ENCODE measurements at places on chromosomes 13 and 19.

- no peak for DNase-seq
These were observed 9.3 kb downstream of the SHKBP1 start for GRCh38 chr19:40585982-40586422.

DNA sequence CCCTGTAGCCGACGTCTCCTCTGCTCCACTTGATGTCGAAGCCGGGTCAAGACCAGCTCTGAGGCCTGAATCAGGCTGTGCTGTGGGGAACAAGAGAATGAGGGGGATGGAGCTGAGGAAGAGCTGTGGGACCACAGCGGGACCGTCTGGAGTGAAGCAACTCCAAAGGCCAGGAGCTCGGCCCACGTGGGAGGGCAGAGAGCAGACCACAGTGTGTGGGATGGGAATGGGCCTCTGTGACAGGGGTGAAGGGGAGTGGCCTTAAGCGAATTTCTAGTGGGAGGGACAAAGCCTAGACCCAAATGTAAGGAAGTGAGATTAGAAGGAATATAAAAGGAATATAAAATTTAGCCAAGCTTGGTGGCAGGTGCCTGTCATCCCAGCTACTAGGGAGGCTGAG lies 3.8 kb upstream of the SLC8A2 start:
- DNase-seq, result no peak

DNA sequence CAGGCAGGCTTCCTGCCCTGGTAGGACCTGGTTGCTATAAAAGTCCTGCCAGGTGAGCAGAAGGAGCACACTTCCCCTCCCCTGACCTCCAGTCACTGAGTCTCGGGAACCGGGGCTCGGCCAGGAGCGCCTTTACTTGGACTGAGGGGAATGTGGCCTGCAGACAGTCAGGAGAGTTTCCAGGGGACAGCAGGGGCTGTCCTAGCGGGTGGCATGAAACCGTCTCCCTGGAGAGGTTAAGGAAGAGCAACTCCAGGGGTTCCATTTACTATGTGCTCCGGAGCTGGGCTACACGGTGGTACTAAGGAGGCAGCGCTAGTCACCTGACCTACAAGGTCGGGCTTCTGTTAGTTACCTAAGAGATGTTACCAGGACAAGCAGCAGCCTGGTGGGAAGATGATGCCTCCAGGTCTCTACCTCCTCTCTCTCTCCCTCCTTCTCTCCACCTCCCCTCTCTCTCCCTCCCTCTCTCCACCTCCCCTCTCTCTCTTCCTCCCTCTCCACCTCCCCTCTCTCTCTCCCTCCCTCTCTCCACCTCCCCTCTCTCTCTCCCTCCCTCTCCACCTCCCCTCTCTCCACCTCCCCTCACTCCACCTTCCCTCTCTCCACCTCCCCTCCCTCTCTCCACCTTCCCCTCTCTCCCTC lies 4.1 kb upstream of the CNOT3 start:
- DNase-seq, result peak; percentile 22

DNA sequence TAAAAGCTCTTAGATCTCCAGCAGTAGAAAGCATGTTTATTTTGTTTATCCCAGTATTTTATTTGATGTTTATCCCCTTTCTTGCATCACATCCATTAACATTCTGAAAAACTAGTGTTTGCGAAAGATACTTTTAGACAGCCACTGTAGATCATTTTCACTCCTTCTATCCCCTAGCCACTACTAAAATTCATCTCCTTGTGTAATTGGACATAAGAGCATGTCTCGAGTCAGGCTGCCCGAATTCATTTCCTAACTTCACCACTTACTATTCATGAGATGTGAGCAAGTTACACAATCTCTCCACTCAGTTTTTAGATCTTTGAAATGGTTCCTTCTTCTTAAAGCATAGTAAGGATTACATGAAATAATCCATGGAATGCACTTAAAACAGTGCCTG lies 514.0 kb downstream of the KLF5 start:
- DNase-seq, result no peak

GRCh38 chr13:112111239-112111857 lies 44.4 kb downstream of the SOX1 start:
- DNase-seq, result no peak

- DNase-seq, result no peak
These were observed 2.4 kb downstream of the ELAVL3 start for GRCh38 chr19:11478167-11479089.

GRCh38 chr13:72585254-72585653 lies 142.2 kb downstream of the MZT1 start:
- no peak for DNase-seq

- DNase-seq, result peak; percentile 81
These were observed 144.1 kb downstream of the DPF1 start for GRCh38 chr19:38079926-38080380.

- no peak for DNase-seq
These were observed 7.1 kb upstream of the DOCK9 start for GRCh38 chr13:98984983-98985382.

DNA sequence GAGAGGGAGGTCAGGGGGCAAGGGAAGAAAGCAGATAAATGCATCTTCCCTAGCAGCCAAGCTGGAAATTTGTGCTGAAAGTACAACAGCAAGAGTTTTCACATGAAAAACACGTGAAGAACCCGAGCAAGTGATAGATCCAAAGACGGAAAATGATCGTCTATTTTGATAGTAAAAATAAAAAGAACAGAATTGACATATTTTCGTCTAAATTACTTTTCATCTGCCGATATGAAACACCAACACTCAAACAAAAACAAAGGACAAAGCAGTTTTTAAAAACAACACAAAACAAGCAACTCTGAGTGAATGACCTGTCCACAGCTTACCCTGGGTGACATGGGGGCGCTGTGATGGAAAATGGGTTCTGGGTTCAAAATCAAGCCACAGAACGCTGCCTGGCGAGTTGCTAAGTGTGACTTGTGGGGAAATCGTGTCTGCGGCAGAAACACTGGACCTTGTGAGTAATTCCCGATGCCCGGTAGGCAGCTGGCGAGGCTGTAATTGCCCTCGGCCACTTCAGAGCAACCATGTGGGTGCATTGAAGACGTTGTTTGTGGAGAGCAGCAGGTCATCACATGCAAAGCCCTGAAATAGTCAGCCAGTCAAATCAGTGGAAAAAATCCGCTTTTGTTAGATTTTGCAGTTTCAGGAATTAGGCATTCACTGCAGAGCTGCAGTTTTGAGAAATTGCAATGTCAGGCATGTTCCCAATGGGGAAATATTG lies 7.4 kb downstream of the SOX1 start:
- DNase-seq, result no peak

DNA sequence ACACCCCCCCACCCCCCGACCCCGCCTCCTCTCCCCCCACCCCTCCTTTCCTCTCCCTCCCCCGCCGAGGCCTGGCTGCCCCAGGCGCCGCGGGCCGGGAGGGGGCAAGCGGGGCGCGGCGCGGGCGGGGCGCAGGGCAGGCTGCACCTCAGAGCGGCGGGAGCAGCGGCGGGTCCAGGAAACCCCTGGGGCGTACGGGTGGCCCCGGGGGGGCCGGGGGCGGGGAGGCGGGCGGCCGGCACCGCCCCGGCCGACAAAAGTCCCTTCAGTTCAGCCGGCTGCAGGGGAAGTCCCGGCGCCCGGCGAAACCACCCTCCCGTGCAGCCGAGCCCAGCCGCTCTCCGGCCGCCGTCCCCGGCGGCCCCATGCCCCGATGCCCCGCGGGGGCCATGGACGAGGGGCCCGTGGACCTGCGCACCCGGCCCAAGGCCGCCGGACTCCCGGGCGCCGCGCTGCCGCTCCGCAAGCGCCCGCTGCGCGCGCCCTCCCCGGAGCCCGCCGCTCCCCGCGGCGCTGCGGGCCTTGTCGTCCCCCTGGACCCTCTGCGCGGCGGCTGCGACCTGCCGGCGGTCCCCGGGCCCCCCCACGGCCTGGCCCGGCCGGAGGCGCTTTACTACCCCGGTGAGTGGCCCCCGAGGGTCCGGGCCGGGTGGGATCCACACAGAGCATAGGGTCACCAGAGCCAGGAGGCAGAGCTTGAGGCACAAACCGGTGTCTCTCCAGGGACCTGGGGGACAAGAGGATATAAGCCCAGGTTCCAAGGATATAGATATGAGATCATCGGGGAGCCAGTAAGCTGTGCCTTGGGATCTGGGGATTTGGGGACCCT lies at the start of gene BCL3:
Gene BCL3, plus strand, starts transcription at position 283 of the 829 bp plus-strand sequence. Its CDS starts 83 bp downstream, at position 366.
- DNase-seq, result peak; percentile 76

DNA sequence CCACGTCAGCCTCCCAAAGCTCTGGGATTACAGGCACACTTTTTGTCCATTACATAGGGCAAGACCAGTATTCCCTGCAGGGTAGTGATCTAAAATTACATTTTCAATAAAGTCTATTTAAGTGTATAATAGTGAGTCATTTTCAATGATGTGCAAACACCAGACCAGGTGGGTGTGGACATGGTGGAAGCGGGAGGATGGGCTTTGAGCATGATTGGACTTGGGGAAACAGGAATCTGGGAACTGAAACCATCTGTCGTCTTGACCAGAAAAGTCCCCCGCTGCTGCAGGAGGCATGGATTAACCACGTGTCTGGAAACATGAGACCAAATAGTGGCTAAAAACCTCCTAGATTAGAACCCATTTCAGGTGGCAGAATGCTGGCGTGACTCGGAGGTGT lies 4.9 kb downstream of the FXYD3 start:
- no peak for DNase-seq

DNA sequence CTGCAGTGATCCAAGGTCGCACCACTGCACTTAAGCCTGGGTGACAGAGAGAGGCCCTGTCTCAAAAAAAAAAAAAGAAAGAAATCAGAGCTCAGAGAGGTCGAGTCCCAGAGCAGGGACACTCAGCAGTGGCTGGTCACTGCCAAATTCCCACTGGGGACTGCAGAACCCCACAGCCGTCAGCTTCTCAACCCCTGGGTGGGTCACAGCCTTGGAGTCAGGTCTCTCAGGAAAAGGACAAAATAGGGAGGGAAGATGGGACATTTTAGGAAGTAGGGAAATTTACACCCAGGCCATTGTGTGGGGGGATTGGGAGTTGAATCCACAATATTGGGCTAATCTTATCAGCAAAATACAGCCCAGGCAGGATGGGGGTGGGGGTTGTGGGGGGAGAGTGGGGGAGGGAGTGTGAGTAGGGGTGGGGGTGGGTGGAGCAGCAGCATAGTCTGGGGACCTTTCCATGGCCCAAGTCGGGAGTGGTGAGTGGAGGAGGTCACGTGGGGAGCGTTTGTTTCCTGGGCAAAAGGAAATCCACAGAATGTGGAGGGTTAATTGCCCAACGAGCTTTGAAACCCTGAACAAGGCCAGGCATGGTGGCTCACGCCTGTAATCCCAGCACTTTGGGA lies 5.0 kb upstream of the CCDC194 start:
- DNase-seq, result no peak

All from SW 1271 (cell line).